Activated B cell treated with CpG ODN at 0.5 μM for 24 hours (primary cell): ENCODE measurements at places on chromosomes 7 and 10. TPM values are rescaled to one million over a fixed set of nuclear protein-coding genes. Genes with fewer than 3 reads are reported as not detected.

DNA sequence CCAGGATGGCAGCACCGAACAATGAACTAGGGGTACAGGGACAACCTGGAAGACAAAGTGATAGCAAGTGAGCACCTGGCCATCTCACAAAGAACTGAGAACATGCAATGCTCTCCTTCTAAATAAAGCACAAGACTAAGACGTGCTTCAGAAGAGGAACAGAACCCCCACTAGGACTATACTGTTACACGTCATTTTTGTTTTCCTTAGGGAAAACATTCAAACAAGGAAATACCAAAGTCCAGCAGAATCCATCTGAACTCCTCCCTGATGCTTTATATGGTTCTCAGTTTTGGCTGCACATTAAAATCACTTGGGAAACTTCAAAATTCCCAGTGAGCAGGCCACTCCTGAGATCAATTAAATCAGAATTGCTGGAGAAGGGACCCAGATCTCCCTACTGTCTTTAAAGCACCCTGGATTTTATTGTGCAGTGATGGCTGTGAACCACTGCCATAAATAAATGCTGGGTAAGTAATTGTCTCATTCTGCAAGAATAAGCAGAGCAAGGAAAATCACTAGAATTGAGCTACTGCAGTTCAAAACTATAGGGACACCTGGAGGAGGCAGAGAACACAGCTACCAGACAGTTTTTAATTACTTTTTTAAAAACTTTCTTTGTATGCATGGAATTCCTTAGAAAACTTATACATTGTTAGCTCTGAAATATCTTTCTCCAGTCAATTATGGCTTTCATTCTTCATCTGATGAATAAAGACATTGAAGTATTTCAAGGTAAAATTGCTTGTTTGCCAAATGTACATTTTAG lies 866.5 kb upstream of the GHITM start:
- no peak for DNase-seq

- DNase-seq, result no peak
Observed at GRCh38 chr10:13062803-13063202, 37.2 kb upstream of the OPTN start.

The SFMBT2 gene
- 18.7 and 19.2 TPM in 2 replicates for total RNA-seq

DNA sequence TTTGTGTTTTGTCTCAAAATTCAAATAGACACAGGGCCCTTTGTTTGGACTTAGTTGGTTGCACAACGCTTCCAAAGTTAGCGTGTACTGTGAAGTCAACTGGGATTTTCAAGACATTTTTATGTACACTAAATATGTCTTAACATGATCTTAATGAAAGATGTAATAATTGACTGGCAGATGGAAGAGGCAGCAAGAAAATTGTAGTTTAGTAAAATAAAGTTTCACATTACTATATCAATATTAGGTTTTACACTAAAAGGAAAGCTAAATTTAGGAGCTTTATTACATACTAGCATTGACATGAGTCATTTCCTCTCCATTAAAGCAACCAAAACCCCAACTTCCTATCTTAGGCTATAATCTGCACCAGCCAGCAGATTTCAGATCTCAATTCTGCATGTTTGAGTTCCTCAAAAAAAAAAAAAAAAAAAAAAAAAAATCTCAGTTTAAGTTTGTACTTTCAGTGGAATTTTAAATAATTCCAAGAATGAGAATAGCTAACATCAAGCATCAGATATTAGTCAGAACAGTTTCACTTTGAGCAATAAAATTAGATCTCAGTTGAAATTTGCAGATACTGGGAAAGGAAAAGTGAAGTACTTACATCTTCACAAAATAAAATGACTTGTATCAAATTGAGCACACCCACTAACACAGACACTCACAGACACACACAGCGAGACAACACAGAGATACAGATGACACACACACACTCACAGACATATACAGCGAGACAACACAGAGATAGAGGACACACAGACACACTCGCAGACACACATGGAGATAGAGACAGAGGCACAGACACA lies 346.6 kb upstream of the KLF6 start:
- no peak for DNase-seq

GRCh38 chr7:120955577-120956149 lies 5.1 kb downstream of the ING3 start:
- no peak for DNase-seq

The SLC39A12 gene
- total RNA-seq, result not detected in 2 replicates

DNA sequence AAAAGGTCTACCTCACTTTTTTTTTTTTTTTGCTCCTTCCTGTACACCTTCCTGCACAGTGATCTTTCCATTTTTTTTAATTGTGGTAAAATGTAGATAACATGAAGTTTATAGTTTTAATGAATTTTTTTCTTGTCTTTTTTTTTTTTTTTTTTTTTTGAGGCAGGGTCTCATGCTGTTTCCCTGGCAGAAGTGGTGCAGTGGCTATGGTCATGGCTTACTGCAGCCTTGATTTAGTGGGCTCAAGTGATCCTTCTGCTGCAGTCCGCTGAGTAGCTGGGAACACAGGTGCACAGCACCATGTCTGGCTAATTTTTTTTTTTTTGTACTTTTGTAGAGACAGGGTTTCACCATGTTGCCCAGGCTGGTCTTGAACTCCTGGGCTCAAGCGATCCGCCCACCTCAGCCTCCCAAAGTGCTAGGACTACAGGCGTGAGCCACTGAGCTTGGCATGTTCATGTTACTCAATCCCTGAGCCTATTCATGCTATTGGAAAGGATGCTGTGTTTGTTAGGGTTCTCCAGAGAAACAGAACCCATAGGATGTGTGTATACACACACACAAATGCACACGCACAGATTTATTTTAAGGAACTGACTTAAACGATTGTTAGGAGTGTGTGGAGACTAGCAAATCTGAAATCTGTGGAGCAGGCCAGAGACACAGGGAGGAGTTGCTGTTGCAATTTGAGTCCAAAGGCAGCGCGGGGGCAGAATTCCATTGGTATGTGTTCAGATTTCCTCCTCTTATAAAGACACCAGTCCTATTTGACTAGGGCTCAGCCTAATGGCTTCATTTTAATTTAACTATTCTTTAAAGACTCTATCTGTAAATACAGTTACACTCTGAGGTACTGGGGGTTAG lies 29.1 kb downstream of the GALNT11 start:
- no peak for DNase-seq

DNA sequence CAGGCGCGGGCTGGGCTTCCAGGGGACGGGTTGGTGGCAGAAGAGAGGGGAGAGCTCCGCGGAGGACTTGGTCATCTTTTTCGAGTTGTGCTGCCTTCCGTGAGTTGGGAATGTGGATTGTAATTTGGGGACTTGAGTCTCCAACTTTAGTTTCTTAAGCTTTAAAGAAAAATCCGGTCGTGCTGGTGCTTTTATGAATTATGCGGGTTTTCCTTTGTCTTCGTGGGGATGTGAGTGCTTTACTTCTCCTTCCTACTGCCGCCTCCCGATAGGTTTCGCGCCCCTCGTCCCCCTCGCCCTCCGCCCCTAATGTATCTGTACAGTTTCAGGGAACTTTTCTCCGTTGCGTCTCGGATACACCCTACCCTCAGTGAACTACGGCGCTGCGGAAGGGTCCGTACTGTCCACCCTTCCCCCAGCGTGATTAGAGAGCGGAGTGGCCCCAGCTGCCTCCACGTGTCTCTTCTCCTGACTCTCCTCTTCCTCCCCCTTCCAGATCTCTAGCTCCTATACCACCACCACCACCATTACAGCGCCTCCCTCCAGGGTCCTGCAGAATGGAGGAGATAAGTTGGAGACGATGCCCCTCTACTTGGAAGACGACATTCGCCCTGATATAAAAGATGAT lies 649 bp downstream of the SCD start:
- DNase-seq, result no peak

The TMEM270 gene
- total RNA-seq, result not detected in 2 replicates

DNA sequence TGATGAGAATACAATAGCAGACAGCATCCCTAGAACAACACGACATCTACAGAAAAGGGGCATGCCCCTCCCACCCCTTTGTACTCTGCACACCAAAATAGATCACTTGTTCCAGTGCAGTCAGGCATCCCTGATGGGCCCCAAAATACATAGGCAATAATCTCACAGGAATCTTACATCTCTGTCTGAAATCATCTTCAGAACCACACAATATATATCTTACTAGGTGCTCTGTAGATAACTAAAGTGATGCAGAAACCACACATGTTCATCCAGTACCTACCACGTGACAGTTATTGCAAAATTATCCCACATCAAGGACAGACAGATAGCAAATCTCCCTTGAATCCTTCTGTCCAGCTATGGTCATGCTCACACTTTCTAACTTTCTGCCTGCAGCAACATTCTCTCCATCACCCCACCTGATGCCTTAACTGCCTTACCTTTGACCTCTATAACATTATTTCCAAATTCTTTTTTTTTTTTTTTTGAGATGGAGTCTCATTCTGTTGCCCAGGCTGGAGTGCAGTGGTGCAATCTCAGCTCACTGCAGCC lies 30.7 kb downstream of the ST8SIA6 start:
- no peak for DNase-seq

The CLRN3 gene
- total RNA-seq, result not detected in 2 replicates

GRCh38 chr10:104417637-104418292 lies 64.1 kb downstream of the CFAP58 start:
- DNase-seq, result no peak

The TRIP6 gene
- 12.6 and 16.9 TPM in 2 replicates for total RNA-seq

The RRP12 gene
- 61.8 and 62.6 TPM in 2 replicates for total RNA-seq

DNA sequence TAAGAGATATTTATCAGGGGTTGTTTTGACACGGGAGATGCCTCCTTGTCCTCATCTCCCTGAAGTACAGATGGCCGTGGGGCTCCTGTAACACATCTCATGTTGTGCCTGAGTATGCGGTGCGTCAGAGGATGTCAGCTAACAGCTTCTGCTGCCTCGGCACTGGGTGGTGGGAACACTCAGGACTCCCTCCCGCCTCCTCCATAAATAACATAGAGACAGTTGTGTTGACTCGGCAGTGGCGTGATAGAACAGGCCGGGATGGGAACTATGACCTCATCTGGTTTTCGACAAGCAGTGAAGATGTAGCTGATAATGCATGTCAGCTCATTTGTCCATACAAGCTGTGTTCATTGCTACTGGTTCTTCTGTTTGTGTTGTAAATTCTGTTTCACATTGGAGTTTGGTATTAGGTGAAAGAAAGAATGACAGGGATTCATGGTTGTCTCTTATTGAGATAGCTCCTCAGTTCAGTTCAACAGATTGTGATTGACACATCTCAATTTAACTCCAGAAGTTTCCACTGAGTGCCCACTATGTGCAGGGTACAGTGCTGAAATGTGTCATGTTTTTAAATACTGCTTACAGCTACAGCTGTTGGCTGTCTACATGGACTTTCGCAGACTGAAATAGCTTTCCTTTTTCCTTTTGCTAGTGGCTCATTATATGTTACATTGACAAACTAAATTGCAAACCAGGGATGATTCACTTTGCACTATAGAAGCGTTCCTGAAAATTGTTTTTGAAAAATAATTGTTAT lies 87.4 kb downstream of the CHN2 start:
- DNase-seq, result no peak

The ATE1 gene
- total RNA-seq, result 26.0 and 31.0 TPM in 2 replicates

The HYAL4 gene
- total RNA-seq, result not detected in 2 replicates
